ENCODE measurements at places on chromosomes 4 and X. TPM values are rescaled to one million over a fixed set of nuclear protein-coding genes. Genes with fewer than 3 reads are reported as not detected.
A peak's percentile ranks its signal among the peaks of the same experiment; 100 is the strongest.

- no peak overlapping the region for H3K4me3 ChIP-seq
- H3K4me1 ChIP-seq: peaks cover 4% of the 10 kb centered on the region
- no peak overlapping the region for H3K27ac ChIP-seq
- DNase-seq: no peak
- H3K36me3 ChIP-seq: no peaks in the 10 kb centered on the region
These were observed 128.5 kb downstream of the SPRY1 start for GRCh38 chr4:123524958-123525628.

DNA sequence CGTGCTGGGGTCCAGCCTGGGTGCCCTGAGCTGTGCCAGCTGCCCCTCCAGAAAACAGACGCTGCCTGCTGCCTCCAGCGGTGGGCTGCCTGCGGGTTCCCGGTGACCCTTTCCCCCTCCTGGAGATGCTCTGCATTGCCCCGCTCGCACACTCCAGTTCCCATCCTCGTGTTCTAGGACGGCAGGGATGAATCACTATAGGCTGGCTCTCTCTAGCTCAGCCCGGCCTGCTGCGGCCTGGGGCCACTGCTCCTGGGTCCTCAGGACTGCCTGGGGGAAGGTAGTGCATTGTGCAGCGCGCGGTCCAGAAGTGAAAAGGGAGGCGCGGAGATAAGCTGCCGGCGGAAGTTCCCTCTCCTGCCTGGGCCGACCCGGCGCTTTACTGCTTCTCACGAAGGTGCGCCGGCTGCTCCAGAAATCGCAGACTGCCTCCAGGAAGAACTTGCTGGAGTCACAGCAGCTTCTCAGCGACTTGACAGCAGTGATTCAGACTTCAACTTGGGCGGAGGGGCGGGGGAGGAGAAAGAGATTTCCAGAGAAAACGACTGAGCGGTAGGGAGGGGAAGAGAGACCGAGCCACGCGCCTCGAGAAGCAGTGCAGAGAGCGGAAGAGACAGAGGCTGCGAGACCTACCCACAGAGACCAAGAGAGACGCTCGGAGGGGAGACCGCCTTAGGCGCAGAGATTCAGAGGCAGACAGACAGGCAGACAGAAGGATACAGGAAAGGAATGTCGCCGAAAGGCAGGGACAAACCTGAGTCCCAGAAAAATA is 6.7 kb upstream of the MSX1 start:
- H3K4me3 ChIP-seq: peak overlapping the region; percentile 71
- no peaks in the 10 kb centered on the region for H3K36me3 ChIP-seq
- peak; percentile 42 for DNase-seq

DNA sequence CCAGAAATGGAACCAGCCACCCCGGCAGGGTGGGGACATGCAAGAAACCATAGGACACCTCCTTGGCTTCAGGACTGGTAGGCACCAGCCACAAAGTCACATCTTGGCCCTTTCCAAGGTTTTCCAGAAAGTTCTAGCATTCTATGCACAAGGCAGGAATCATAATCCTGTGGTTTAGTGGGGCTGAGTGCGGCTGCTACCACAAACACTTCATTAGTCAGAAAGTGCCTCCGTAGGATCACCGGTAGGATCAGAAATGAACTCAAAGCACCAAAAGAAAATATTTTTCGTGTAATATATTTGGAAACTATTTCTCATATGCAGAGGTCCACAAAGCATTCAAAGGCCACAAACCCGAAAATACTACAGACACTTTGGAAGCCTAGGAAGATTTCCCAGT is 191.7 kb downstream of the PTTG2 start:
- H3K4me1 ChIP-seq: peaks cover 26% of the 10 kb centered on the region
- no peaks in the 10 kb centered on the region for H3K27me3 ChIP-seq
- H3K4me3 ChIP-seq: no peak overlapping the region
- H3K36me3 ChIP-seq: no peaks in the 10 kb centered on the region
- DNase-seq: no peak
- H3K27ac ChIP-seq: no peak overlapping the region

- H3K36me3 ChIP-seq: no peaks in the 10 kb centered on the region
- no peaks in the 10 kb centered on the region for H3K27me3 ChIP-seq
- H3K4me3 ChIP-seq: no peak overlapping the region
- H3K27ac ChIP-seq: no peak overlapping the region
- H3K4me1 ChIP-seq: no peaks in the 10 kb centered on the region
These were observed 70.0 kb upstream of the MSX1 start for GRCh38 chr4:4789462-4789861.

GRCh38 chr4:37793562-37793961 is 32.9 kb upstream of the PGM2 start:
- no peak overlapping the region for H3K4me3 ChIP-seq
- H3K36me3 ChIP-seq: no peaks in the 10 kb centered on the region
- H3K27ac ChIP-seq: no peak overlapping the region
- no peaks in the 10 kb centered on the region for H3K27me3 ChIP-seq
- no peaks in the 10 kb centered on the region for H3K4me1 ChIP-seq

DNA sequence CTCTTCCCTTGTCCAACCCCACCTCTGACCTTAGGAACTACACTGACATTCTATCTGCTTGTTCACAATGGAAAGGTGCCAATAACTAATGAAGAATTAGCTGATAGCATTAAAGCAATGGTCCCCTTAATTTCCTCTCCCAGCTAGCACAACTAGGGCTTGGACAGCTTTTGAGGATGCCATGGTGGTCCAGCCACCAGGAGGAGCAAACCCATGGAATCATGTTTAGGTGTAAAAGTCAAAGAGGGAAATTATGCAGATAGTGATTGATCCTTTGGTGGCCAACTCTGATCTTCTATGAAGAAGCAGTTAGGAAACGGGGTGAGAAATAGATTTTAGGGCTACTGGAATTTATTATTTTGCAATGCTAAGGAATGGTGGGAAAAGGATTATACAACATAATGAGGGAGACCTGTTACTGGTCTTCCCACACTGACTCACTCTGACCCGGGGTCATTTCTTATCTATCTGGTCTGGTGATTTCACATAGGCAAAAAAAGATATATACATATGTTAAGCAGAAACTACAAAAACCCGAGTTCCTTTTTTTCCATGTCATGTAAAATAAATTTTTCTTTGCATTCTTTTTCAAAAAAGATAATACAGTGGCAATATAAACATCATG is 45.8 kb upstream of the FBXW7 start:
- H3K4me3 ChIP-seq: no peak overlapping the region
- no peak overlapping the region for H3K27ac ChIP-seq
- no peak for DNase-seq
- no peaks in the 10 kb centered on the region for H3K27me3 ChIP-seq
- H3K4me1 ChIP-seq: no peaks in the 10 kb centered on the region
- no peaks in the 10 kb centered on the region for H3K36me3 ChIP-seq

DNA sequence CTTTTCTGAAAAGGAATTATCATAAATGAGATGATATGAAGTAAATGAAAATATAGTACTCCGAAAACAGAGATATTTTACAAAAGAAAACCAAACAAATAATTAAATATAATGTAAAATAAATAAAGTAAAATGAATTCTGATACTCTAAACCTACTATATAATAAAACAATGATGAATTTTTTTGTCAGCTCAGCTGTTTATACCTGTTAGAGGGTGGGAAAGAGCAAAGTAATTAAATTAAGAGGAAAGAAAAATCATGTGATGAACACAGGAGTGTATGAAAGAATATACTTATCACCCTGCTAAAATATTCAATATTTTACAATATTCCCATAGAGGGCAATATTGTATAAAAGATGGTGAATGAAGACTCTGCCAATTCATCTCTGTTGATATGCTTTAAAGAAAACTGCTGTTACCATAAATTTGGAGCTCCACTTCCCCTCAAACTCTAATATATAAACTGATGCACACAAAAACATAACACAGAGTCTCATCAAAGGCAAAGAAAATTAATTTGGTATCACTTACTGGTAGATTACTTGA is 6.5 kb upstream of the NDST4 start:
- no peak for DNase-seq
- H3K27me3 ChIP-seq: no peaks in the 10 kb centered on the region
- H3K27ac ChIP-seq: no peak overlapping the region
- H3K4me3 ChIP-seq: no peak overlapping the region
- H3K4me1 ChIP-seq: no peaks in the 10 kb centered on the region

DNA sequence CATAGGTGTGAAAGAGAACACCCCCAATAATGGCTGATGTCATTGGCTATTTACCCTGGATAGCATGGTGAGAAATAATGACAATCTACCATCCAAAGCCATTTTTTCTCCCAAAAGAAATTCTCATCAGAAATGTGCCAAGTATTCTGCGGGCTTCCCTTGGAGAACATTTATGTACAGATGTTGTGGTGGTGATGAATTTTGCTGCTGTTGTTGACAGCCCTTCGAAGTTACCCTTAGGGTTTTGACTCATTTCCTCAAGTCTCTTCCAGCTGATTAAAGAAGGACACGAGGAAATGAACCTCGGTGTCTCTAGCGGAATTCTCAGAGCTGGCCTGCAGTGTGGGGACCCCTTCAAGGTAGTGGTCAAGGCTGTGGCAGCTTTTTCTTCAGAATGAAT is 3.4 kb downstream of the KIT start:
- H3K4me3 ChIP-seq: no peak overlapping the region
- no peaks in the 10 kb centered on the region for H3K36me3 ChIP-seq
- H3K27me3 ChIP-seq: peaks cover 67% of the 10 kb centered on the region
- no peak overlapping the region for H3K27ac ChIP-seq
- H3K4me1 ChIP-seq: peaks cover 20% of the 10 kb centered on the region

GRCh38 chrX:110383414-110383813 is 24.8 kb downstream of the RTL9 start:
- H3K4me3 ChIP-seq: no peak overlapping the region
- no peak overlapping the region for H3K27ac ChIP-seq
- no peaks in the 10 kb centered on the region for H3K4me1 ChIP-seq
- DNase-seq: no peak
- peaks cover 2% of the 10 kb centered on the region for H3K27me3 ChIP-seq
- no peaks in the 10 kb centered on the region for H3K36me3 ChIP-seq

GRCh38 chrX:107979534-107979933 is 2.6 kb downstream of the TEX13B start:
- DNase-seq: peak; percentile 24
- no peaks in the 10 kb centered on the region for H3K27me3 ChIP-seq
- peaks cover 10% of the 10 kb centered on the region for H3K4me1 ChIP-seq
- no peak overlapping the region for H3K27ac ChIP-seq
- no peaks in the 10 kb centered on the region for H3K36me3 ChIP-seq

GRCh38 chr4:153755186-153755585 is 4.6 kb downstream of the RNF175 start:
- no peaks in the 10 kb centered on the region for H3K27me3 ChIP-seq
- no peak overlapping the region for H3K4me3 ChIP-seq
- peak overlapping the region; percentile 70 for H3K27ac ChIP-seq
- DNase-seq: no peak

DNA sequence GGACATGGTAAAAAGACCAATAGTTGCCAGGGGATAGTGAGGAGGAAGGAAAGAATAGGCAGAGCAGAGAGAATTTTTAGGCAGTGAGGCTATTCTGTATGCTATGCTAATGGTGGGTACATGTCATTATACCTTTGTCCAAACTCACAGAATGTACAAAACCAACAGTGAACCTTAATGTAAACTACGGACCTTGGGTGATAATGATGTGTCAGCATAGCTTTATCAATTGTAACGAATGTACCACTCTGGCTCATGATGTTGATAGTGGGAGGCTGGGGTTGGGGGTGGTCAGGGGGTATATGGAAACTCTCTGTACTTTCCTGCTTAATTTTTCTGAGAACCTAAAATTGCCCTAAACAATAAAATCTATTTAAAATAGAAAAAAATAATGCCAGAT is 37.7 kb upstream of the ACSL4 start:
- H3K4me3 ChIP-seq: no peak overlapping the region
- H3K4me1 ChIP-seq: no peaks in the 10 kb centered on the region
- no peak for DNase-seq
- no peaks in the 10 kb centered on the region for H3K36me3 ChIP-seq
- H3K27ac ChIP-seq: no peak overlapping the region

- no peak for DNase-seq
- no peaks in the 10 kb centered on the region for H3K4me1 ChIP-seq
- no peak overlapping the region for H3K4me3 ChIP-seq
- H3K36me3 ChIP-seq: no peaks in the 10 kb centered on the region
- H3K27ac ChIP-seq: no peak overlapping the region
These were observed 82.4 kb downstream of the ITIH6 start for GRCh38 chrX:54715621-54716020.

DNA sequence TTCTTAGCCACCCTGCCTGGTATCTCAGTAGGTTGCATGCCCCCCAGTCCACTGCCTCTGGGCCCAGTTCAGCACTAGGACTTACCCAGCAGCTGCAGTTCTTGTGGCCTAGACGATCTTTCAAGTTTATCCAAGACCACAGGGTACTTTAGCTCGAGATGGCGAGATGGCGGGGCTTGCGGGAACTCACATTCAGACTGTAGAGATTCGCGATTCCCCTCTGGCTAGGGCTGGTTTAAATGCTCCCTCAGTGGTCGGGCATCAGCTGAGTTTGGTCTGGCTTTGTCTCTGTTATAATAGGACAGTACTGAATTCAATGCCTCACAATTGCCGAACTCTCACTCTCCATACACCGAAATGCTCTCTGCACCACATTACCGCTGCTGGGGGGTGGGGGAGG is 18.4 kb upstream of the RFC1 start:
- no peaks in the 10 kb centered on the region for H3K4me1 ChIP-seq
- DNase-seq: no peak
- no peak overlapping the region for H3K27ac ChIP-seq
- H3K4me3 ChIP-seq: no peak overlapping the region

MFAP3L gene
- total RNA-seq: 0.74 TPM

NPNT gene
- not detected for total RNA-seq

RXFP1 gene
- not detected for total RNA-seq

TEC gene
- 3.4 TPM for total RNA-seq

TRO gene
- 4.0 TPM for total RNA-seq

NPY1R gene
- total RNA-seq: not detected

NPY5R gene
- total RNA-seq: not detected

NSG1 gene
- 1.9 TPM for total RNA-seq

TCEAL2 gene
- total RNA-seq: 0.81 TPM

RNF128 gene
- not detected for total RNA-seq

PIGA gene
- total RNA-seq: 28.4 TPM

Data from activated naive CD4-positive, alpha-beta T cell treated with anti-CD3 and anti-CD28 coated beads for 36 hours (primary cell).